ENCODE measurements at places on chromosomes 5 and 9.
A peak's percentile ranks its signal among the peaks of the same experiment; 100 is the strongest.

GRCh38 chr9:5587024-5587423, 41.9 kb upstream of the RIC1 start:
- peak; percentile 67 for DNase-seq

DNA sequence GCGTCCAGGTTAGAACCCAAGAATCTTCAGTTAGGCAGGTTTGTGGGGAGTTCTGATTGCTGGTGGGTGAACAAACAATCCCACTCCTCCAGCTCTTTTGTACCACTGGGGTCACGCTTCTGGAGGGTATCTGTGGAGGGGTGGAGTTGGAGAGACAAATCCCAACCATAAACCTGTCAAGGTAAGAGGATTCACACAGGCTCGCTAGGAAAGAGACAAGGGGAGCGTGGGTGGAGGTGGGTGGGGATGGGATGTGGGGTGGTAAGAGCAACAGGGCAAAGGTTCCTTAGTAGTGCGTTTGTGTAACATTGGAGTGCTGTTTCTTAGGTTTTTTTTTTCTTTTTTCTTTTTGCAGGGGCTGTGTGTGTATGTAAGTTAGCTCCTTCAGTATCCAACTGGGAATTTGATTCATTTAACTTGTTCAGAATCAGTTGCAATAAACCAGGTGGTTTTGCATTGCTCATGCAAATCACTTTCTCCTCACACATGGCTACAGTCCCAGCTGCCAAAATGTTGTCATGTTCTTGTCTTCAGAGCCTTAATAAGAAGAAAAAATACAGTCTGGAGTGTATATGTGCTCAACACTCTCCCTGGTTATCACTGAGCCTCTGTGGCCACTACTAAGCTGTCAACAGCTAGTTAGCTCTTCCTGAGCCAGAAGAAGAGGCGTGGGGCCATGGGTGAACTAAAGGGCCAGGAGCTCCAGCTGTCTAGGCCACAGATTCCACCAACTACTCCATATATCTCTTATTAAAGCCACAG, 164.0 kb upstream of the RAD23B start:
- DNase-seq: no peak

GRCh38 chr9:124133727-124134126, 122.2 kb downstream of the LHX2 start:
- DNase-seq: peak; percentile 70

DNA sequence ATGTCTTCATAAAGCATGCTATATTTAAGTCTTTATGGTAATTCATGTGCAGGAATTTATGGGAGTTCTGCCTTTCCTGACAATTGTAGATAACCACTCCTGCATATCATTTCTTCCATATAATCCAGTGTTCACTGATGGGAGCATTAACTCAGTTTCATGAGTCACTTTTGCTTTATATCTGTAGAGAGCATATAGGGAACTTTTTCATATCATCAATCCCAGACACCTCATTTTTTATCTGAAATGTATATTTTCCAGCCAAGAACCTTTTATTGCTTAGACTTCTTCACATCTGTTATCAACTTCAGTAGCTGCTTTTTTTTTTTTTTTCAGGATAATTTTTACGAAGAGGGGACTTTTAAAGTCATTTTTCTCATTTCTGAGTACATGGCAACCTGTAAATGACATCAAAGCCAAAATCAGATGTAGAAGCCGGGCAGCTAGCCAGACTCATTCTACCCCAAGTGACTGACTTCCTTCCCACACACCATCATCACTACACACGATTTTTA, 41.1 kb downstream of the NFX1 start:
- no peak for DNase-seq
